ENCODE measurements at places on chromosomes 7 and 10. TPM values are rescaled to one million over a fixed set of nuclear protein-coding genes. Genes with fewer than 3 reads are reported as not detected.

- no peak for DNase-seq
Measured at GRCh38 chr10:72954596-72955554, at the start of gene PLA2G12B. Gene PLA2G12B, minus strand, starts transcription at chr10:72954806. Its CDS starts 121 bp downstream, at chr10:72954685.

GRCh38 chr7:116727432-116728009 lies 55.5 kb downstream of the MET start:
- no peak for DNase-seq

DNA sequence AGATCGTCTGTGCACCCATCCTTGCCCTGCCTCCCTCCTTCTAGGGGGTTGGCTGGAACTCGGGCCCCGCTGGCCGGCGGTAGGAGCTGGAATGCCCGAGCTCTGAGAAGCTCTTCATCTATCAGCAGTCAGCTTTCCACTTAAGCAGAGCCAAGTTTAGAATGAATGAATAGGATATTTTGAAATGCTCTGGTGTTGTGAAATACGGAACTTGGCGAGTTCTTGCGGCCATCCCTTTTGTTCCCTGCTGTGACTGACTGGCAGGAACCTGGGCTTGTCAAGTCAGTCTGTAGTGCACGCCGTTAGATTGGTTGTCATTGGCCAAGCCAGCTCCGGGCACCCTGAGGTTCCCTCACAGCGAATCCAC lies 33.3 kb downstream of the FOXK1 start:
- peak; percentile 54 for DNase-seq

The KCNMA1 gene
- polyA plus RNA-seq, result 15.1 TPM

DNA sequence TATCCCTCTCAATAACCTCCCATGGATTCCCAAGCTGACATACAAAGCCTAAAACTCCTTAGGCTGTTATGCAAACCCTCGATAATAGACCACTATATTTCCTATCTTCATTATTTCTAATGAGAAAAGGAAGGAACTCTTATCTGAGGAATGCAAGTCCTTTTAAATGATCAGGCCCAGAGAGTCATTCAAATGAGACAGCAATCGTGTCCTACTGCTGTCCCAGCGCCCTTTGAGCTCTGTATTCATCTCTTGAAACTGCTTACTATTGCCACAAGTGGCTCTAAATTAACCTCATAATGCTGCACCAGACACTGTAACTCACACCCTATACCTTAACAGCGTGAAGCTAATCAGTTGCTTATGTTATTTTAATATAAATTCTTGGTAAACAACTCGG lies 182.1 kb upstream of the NAMPT start:
- DNase-seq, result no peak

DNA sequence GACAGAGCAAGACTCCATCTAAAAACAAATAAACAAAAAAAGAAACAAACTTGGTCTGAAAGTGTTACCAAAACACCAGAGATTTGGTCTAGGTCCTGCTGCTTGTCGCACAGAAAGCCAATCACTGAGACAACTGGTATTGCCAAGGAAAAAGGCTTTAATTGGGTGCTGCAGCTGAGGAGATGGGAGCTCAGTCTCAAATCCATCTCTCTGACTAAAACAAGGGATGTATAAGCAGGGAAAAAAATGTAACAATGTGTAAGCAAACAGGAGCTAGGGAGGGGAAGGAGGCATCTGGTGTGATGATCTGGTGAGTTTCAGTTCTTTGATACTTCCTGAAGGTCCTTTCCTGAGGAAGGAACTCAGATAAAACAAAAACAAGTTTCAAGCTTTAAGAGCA lies 8.4 kb upstream of the PDIA4 start:
- no peak for DNase-seq

- no peak for DNase-seq
Measured at GRCh38 chr7:4226524-4226882, 455.6 kb upstream of the FOXK1 start.

Data from forelimb muscle (tissue), 1 donor.